CD4-positive, alpha-beta T cell (primary cell): ENCODE measurements at places on chromosomes 13 and 19. TPM values are rescaled to one million over a fixed set of nuclear protein-coding genes. Genes with fewer than 3 reads are reported as not detected.

Gene FUT1
- not detected for total RNA-seq

Gene PODNL1
- total RNA-seq, result not detected

Gene RAB3A
- 31.2 TPM for total RNA-seq

Gene CEACAM16
- total RNA-seq, result not detected

Gene TNFSF11
- 0.38 TPM for total RNA-seq

Gene CEACAM20
- total RNA-seq, result not detected

Gene ELANE
- not detected for total RNA-seq

Gene KLF2
- 1,291 TPM for total RNA-seq

Gene MYBPC2
- not detected for total RNA-seq

Gene LILRB2
- total RNA-seq, result 1.5 TPM

Gene ATXN8OS
- total RNA-seq, result not detected
